ENCODE measurements at places on chromosomes 7 and 10.

- DNase-seq, result no peak
Observed at GRCh38 chr7:25148772-25149575, 23.9 kb upstream of the CYCS start.

DNA sequence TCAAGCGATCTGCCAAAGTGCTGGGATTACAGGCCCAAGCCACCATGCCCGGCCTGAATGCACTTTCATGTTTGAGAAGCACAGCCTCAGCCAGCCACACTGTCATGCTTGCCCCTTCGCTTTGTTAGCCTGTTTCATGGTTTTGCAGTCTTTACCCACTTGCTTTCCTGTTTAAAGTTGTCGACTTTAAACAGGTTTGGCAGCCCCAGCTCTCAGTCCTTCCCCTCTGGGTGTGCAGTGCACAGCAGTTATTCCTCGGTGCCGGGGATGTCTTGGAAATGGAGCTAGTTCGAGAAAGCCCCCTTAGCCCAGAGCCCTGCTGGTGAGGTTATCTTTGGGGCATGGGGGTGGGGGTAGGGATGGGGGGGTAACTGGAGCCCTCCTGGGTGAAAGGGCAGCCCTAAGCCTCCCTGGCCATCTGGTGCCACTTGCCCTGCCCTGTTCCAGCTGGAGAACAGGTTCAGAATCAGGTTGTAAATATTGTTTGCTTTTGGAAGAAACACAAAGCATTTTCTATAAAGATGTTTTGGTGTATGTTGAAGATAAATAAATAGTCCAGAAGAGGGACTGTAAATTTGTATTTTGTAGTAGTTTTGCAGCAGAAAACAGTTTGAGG lies 14.8 kb downstream of the TSPAN14 start:
- no peak for DNase-seq

- DNase-seq, result no peak
Observed at GRCh38 chr7:81159402-81159801, 240.6 kb upstream of the SEMA3C start.

DNA sequence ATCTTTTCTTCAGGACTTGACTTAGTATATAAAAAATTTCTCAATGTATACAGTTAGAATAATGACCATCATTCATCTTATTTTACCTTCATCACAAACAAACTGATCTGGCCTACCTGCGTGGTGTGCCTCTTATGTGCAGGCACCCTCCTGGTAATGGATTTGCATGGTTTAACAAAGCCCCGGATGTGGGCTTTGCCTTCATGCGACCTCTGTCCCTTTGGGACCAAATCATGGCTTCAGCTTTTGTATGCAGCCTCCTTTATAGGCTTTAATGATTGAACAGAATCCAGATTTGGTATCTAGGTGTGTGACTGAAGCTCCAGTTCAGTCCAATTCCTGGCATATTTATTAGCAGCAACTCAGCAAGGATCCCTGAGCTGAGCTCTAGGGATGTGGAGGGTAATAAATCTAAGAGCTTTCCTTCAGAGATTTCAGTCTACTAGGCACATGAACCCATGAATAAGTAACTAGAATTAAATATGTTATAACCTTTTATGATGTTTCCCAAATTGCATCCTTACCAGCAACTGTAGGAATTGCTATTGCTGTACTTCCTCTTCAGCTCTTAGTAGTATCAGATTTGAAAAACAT lies 256.9 kb downstream of the ABCA13 start:
- no peak for DNase-seq

DNA sequence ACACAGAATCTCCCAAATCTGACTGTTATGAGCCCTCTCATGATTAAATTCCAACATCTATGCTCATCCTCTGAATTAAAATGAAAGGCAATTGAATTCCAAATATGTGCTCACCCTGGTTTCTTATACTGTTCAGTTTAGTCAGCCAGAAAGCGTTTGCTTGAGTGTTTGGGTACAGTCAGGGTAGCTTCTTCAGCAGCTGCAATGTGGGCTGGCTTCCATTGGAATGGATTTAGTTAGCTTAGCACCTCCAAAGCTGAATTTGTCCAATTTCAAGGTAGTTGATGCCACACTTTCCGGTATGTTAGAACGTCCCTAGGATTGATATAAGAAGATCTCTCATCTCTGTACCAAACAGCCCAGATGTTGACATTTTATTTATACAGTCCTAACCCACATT lies 9.3 kb downstream of the KLHL7 start:
- DNase-seq, result no peak

- DNase-seq, result no peak
Observed at GRCh38 chr10:125144206-125144605, 16.2 kb downstream of the CTBP2 start.

DNA sequence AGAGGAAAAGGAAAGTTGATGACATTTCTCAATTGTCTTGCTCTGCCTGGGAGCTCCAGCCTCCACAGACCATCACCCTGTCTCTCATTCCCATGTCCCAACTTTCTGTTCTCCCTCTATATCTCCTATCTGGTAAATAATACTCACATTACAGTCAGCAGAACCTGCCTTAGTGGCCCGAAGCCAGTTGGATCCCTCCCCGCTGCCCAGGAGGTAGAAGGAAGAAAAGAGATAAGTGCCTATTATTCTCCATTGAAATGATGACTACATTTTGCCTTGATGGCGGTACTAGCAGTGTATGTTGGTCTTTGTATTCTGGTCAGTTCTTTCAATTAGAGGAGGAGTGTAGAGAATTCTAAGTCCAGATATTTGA lies 91.9 kb downstream of the CSTF2T start:
- no peak for DNase-seq

DNA sequence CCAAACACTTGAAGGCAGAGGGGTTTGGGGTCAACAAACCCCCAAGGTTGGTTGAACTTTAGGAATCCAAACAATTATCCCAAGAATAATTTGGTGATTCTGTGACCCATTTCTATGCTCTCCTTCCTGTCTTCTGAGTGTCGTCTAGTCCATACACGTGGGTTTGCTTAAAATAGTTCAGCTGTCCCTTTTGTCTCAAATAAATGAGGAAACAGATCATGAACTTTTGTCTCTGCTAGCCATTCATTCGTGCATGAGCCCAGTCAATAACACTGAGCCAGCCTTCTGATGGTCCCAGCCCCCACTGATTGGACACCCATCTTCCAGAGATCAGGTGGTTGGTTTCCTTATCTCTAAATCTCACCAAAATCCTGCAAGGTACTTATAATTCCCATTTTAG lies 255.4 kb downstream of the PRPF18 start:
- DNase-seq, result no peak

DNA sequence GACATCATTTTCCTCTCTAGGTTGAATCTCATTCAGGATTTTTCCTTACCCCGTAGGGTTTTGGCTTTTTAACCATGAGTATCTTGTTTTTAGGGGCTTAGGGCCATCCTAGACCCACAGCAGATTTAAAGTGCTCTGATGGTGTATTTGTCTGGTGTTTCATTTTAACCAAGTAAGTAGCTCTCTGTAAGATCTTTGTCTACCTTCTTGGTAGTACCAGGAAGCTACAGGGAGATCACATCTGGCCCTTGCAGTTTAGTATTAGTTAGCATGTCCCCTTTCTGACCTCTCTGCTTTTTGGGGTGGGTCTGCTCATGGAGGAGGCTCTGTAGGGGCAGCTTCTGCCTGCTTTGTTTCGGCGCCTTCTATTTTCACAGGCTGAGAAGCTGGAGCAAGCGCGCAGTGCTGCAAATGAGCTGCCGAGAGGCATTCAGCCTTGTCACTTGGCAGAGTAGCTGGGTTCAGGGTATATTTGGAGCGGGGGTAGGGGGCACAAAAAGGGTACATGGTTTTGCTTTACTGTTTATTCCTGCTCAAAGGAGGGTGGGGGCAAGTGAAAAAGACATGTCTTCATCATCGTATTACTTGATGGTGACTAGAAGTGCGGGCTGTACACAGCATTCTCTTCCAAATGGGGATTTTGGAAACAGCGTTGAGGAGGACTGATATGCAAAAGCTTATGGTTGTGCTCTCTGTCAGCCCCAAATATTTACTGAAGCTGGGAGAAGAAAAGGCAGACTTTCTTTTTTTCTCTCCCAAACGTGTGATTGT lies 146.3 kb downstream of the CELF2 start:
- DNase-seq, result no peak

DNA sequence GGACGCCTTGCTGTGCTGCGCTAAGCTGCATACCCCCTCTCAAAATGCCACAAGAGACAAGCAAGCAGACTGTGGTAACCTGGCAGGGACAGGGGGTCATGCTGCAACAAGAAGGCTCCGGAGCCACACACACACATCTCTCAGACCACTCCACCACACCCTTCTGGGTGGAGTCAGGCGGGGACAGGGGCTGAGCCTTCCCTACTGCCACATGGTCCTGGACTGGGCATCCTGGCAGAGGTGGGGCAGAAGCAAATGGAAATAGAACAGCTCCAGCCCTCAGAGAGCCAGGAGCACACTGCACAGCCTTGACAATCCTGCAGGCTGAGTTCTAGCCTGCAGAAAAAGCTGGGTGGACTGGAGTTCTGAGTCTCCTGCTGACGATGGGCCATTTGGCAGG lies 28.4 kb upstream of the NPFFR1 start:
- no peak for DNase-seq

GRCh38 chr7:77812290-77812685 lies 13.7 kb downstream of the PHTF2 start:
- peak; percentile 48 for DNase-seq

- no peak for DNase-seq
Observed at GRCh38 chr7:124914298-124914697, 15.3 kb downstream of the POT1 start.

- DNase-seq, result no peak
Observed at GRCh38 chr10:42645103-42645502, 6.7 kb upstream of the ZNF33B start.

DNA sequence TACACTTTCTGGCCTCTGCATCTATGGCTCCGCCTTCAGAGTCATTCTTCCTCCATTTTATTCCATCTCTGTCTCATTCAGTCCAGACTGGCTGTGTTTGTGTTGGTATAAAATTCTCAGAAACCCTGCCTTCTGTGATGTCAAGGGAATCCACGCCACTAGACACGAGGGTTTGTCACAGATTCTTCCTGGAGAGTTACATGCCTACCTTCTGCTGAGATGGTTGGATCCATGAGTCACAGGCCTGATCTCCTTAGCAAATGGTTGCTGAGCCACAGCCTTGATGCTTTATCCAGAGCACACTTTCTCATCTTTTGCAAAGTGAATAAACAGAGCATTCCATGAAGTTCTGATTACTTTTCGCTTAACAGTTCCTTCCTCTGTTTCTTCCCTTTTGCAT lies 35.9 kb upstream of the TSPAN33 start:
- DNase-seq, result no peak

DNA sequence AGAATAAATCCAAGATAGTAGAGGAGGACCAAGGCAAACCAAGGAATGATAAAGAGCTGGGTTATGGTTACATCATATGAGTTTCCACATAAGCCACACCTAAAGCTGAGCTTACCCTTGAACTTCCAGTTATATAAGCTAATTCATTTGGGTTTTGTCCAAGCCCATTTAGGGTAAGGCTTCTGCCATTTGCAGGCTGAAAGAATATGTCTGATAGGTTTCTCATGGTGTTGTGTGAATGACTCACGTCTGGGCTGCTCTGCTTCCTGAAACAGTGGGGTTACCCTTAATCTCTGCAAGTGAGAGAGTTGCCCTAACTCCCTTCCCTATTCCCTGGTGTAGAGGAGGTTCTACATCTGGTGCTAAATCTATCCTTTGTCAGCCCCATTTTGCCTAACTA lies 60.8 kb downstream of the PTTG1IP2 start:
- peak; percentile 29 for DNase-seq

DNA sequence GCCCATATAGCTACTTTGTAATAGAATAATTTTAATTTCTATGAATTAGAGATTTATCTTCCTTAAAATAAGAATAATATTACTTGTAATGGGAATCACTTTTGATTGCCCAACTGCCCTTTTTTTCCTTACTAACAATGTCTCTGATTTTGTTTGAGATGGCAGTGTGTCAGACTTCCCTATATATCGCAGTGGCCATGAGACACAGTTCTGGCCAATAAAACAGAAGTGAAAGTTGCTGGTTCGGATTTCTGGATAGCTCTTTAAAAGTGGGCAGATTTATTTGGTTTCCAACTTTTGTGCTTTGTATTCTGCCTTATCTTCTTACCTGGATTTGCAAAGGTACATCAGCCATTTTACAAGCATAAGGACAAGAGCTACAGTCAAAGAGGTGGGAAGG lies 170.2 kb downstream of the PPP1R17 start:
- DNase-seq, result no peak

GRCh38 chr10:38605153-38605661 lies 511.1 kb downstream of the ZNF37A start:
- DNase-seq, result no peak

DNA sequence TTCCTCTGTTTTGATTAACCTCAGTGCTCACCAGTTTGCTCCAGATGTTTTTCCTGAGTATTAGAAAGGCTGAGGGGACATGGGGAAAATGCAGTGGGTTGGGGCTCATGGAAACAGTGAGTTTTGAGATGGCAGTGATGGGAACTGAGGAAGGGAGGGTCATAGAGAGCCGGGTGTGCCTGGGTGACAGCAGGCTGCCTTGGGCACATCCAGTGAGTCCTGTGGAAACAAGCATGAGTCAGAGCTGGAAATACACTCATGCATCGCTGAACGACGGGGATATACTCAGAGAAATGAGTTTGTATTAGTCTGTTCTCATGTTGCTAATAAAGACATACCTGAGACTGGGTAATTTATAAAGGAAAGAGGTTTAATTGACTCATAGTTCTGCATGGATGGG lies 202.2 kb downstream of the TMEM178B start:
- DNase-seq, result no peak

GRCh38 chr7:35987016-35987415 lies 166.0 kb upstream of the EEPD1 start:
- DNase-seq, result no peak

DNA sequence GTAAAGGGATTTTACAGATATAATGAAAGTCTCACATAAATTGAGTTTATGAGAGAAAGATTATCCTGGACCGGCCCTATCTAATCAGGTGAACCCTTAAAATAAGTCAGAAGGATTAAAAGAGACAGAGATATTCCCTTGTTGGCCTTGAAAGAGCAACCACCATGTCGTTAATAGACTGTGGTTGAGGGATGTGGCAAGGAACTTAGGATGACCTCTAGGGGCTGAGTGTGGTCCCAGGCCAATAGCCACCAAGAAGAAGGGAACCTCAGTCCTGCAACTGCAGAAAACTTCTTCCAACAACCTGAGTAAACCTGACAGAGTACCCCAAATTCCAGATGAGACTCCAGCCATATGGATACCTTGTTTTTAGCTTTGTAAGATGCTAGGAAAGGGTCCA lies 121.5 kb downstream of the POLR1F start:
- no peak for DNase-seq

- peak; percentile 56 for DNase-seq
Observed at GRCh38 chr10:126147866-126148587, 240.2 kb downstream of the ADAM12 start.

GRCh38 chr10:112815269-112816032 lies 134.6 kb upstream of the TCF7L2 start:
- peak; percentile 21 for DNase-seq

- DNase-seq, result no peak
Observed at GRCh38 chr10:62778125-62778524, 26.4 kb upstream of the ADO start.

DNA sequence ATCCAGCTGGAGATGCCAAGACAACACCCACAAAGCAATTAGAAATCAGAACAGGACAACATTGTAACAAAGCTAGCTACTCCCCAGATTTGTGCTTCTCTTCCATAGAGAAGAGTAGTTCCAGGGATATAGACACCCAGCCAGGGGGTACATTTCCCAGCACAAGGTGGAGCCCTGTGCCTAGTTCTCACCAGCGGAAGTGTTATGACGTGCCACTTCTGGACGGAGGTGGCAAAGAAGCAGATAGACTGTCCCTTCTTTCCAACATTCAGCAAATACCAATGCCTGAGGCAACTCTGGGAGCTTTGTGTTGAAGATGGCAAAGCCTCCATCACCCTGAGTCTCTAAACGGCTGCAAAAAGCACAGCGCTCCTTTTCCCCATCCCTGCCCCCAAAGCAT lies 23.4 kb upstream of the GSAP start:
- DNase-seq, result no peak

Data from stromal cell of bone marrow (primary cell).